ENCODE measurements at places on chromosomes 1 and 21.

DNA sequence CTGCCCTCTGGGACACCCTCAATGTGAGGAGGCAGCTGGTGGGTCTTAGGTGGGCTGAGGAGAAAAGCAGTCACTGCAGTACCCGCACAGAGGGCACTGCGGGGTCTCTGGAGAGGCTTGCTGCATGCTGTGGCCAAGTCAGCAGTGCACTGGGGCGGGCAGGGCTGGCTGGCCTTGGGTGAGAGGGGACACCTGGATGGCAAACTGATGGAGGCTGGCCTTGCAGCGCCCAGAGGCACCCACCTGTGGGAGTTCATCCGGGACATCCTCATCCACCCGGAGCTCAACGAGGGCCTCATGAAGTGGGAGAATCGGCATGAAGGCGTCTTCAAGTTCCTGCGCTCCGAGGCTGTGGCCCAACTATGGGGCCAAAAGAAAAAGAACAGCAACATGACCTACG is 3.2 kb downstream of the ELF3 start:
- DNase-seq: no peak

DNA sequence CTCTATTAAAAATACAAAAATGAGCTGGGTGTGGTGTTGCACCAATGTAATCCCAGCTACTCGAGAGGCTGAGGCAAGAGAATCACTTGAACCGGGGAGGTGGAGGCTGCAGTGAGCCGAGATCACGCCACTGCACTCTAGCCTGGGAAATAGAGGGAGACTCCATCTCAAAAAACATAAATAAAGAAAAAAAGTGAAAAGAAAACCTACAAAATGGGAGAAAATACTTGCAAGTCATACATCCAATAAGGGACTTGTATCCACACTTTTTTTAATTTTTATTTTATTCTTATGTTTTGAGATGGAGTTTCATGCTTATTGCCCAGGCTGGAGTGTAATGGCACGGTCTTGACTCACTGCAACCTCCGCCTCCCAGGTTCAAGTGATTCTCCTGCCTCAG is 29.5 kb upstream of the SH3D21 start:
- no peak for DNase-seq

DNA sequence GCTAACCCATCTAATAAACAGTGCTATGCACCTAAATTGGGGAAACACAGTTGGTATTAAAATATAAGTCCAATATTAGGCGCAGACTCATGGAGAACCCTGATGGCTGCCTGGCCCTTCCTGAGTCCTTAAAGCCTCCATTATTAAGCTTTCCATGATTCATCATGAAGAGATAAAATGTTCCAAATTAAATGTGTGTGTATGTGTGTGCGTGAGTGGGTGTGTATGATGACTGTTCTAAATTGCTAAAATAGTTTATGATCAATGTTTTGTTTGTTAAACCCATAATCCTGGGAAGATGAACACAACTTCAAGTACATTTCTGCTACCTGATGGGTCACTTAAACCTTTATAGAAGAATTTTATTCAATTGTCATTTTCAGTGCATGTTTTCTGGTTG is 6.3 kb upstream of the RBBP5 start:
- DNase-seq: no peak

GRCh38 chr1:31429583-31429982 is 16.6 kb downstream of the SERINC2 start:
- DNase-seq: no peak

- no peak for DNase-seq
These were observed 356.7 kb upstream of the TMPRSS15 start for GRCh38 chr21:18760247-18760646.

DNA sequence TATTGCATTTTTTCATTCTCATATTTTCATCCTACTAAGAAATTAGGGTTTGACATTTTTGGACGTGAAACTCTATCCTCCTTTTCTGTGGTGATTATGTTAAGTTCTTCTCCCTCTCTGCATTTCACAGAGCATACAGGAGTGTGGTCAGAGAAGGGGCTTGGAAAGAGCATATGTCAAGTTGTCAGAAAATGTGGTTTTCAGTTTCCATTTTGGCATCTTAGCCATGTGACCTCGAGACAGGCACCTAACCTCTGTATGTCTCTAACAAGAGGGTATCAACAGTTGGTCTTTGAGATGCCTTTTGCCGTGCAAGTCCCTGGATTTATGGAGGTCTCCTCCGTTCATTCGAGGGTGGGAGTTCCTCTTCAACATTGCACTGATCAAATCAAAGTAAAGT is 140.7 kb downstream of the CYYR1 start:
- DNase-seq: no peak

DNA sequence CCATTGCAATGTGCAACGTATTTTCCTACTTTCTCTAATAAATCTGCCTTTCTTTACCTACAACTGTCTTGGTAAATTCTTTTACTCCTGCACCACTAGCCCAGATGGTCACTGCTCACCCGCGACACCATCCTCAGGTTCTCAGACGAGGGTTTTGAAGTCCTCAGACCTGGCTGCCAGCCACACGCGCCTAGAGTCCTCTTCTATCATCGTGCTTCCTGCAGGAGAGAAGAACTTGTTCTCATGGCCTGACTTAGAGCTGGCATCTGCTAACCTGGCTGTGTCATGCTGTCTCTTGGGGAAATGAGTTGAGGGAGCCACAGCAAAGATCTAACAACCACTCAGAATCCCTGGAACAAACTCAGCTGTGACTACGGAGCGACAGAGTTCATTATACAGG is 30.3 kb upstream of the PGBD5 start:
- no peak for DNase-seq

DNA sequence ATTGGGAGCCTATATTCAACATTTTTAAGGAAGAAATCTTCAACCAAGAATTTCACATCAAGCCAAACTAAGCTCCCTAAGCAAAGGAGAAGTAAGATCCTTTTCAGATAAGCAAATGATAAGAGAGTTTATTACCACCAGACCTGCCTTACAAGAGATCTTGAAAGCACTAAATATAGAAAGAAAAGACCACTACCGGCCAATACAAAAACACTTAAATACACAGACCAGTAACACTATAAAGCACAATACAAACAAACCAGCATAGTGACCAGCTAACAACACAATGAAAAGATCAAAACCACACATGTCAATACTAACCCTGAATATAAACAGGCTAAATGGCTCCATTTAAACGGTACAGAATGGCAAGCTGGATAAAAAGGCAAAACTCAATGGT is 165.4 kb downstream of the MRPL39 start:
- no peak for DNase-seq

DNA sequence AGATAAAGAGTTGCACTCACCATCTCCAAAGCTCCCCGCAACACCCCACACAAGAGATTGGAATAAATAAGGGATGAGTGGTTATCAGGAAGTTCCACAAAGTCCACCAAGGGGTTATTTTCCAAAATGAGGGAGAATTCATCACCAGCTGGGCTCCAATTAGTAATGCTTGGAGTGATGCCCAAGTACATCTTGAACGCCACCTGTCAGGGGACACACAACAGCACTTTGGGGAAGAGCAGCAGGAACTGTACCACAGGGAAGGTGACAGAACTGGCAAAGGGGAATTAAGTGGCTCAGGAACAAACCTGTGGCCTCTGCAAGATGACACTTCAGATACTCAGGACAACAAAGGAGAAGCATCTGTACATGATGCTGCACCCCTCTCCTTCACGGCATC is 11.5 kb downstream of the TRAPPC3 start:
- DNase-seq: no peak
